ENCODE measurements at places on chromosomes 6 and 20. TPM values are rescaled to one million over a fixed set of nuclear protein-coding genes. Genes with fewer than 3 reads are reported as not detected.

DNA sequence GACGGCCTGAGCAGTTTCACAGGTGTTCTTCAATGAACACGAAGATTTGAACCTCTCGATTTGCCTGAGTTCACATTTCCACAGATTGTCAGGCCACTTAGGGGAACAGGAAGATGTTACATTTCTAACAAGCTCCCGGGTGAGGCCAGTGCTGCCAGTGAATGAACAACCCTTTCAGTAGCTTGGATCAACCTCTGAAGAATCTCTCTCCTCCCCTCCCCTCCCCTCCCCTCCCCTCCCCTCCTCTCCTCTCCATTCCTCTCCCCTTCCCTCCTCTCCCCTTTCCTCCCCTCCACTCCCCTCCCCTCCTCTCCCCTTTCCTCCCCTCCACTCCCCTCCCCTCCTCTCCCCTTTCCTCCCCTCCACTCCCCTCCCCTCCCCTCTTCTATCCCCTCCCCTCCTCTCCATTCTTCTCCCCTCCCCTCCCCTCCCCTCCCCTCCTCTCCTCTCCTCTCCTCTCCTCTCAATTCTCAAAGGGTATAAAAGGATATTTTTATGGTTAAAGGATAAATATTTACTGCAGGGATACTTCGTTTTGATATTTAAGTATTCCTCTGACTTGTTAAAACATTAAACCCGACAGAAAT is 114.1 kb upstream of the INSM1 start:
- no peaks in the 10 kb centered on the region for H3K36me3 ChIP-seq
- H3K4me1 ChIP-seq = no peaks in the 10 kb centered on the region
- no peak overlapping the region for H3K27ac ChIP-seq
- no peak overlapping the region for H3K4me3 ChIP-seq
- no peaks in the 10 kb centered on the region for H3K27me3 ChIP-seq
- DNase-seq = no peak

DNA sequence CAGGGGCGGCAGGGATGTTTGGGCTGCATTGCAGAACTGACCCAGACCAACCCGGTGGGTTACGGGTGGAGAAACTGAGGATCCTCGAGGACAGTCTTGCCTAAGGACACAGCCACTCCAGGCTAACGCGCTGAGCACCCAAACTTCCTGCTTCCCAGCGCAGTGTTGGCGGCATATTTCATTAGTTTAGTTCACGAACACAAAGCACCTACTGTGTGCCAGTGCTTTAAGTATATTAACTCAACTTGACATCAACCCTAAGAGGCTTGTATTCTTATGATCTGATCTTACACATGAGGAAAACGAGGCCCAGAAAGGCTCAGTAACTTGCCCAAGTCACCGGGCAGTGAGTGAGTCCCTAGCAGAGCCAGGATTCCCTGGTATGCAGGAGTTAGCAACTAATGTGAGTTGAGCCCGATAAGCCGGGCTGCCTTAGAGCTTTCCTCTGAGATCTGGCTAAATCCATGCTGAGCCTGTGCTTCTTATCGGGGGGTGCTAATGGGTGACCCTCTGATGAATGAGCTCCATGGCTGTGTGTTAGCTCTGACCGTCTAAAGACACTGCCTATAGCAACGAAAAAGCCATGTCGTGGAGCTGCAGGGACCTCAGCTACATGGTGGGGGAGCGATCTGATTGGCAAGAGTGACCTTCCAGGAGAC is 92.7 kb downstream of the CD40 start:
- no peaks in the 10 kb centered on the region for H3K36me3 ChIP-seq
- H3K27me3 ChIP-seq = no peaks in the 10 kb centered on the region
- peaks cover 27% of the 10 kb centered on the region for H3K4me1 ChIP-seq
- DNase-seq = no peak

DNA sequence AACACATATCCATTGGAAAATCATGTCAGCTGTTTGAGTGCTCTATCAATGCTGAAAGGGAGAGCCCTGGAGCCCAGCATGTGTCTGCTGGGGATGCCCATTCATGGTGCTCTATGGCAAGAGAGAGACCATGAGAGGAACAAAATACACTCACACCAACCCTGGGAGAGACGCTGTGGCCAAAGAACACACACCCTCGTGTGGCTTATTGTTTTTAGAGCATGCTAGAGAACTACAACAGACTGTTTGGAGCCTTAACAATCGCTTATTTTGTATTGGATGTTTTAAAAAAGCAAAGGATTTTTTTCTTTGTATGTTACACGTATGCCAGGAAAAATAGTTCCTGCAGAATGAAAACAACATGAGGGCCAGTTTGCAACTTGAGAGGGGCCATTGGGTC is 151.0 kb downstream of the SLC24A3 start:
- H3K4me1 ChIP-seq = no peaks in the 10 kb centered on the region
- no peak overlapping the region for H3K27ac ChIP-seq
- DNase-seq = no peak
- H3K36me3 ChIP-seq = no peaks in the 10 kb centered on the region
- H3K4me3 ChIP-seq = no peak overlapping the region

- no peaks in the 10 kb centered on the region for H3K27me3 ChIP-seq
- no peak overlapping the region for H3K27ac ChIP-seq
- DNase-seq = no peak
- H3K4me3 ChIP-seq = no peak overlapping the region
These were observed 19.1 kb downstream of the ZFP64 start for GRCh38 chr20:52172392-52173047.

The CEP250 gene
- total RNA-seq = 51.3 TPM

All from stomach (tissue), 19 donors.